Osteocyte (in vitro differentiated cells): ENCODE measurements at places on chromosomes 6 and 20. TPM values are rescaled to one million over a fixed set of nuclear protein-coding genes. Genes with fewer than 3 reads are reported as not detected.

DNA sequence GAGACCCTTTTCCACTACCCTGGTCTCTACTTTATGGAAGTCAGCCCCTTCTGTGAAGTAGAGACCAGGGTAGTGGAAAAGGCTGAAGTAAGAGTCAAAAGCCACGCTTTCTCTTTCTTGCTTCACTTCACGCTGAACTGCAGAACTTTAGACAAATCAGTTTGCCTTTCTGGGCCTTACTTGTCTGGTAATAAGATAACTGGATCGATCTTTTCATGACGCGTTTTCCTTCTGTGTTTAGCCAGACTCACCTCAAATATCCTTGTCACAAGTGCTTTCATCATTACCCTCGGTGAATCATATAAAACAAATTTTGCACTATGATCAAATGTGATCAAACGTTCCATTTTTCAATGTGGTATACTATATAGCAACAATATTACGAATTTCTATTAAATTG is 170.7 kb downstream of the CLIC5 start:
- H3K4me1 ChIP-seq, result no peaks in the 10 kb centered on the region
- H3K27me3 ChIP-seq, result peaks cover 8% of the 10 kb centered on the region
- H3K4me3 ChIP-seq, result no peak overlapping the region
- H3K27ac ChIP-seq, result no peak overlapping the region

DNA sequence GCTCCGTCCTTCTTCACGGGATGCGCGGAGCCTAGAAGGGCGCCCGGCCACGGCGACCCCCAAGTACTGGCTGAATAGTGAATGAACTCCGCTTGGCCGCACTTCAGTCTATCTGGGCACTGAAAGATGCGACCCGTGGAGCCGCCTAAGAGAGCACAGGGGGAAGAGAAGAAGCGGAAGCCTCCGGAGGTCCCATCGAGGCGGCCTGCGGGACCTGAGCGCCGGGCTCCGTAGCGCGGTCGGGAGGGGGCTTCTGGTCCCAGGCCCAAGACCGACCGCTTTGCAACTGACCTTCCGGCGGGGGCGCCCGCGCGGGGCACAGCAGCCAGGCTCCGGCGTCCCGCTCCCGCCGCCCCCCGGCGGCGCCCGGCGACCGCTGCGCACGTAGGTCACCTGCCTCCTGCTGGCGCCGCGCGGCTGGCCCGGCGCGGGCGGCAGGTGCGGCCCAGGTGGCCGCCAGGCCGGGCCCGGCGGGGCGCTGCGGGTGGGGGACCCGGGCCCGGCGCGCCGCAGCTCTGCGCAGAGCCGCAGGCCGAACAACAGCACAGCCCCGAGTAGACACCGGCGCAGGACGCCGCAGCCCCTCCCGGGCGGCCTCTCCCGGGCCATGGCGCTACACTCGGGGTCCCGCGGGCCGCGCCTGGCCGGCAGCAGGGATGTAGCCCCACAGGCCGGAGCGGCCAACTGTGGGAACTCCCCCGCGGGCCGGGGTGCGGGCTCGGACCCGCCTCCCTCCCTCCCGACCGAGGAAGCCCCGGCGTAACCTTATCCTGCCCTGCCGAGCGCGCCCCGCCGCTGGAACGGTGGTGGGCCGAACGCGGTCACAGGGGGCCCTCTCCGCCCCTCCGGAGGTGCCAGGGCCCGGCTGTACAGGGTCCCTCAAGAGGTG is at the start of gene METTL24:
Gene METTL24 (minus strand): TSS at position 686 of the 889 bp plus-strand sequence. CDS start 77 bp downstream, at position 609.
- no peaks in the 10 kb centered on the region for H3K36me3 ChIP-seq
- H3K4me1 ChIP-seq, result peaks cover 10% of the 10 kb centered on the region
- no peak within 1 kb of the TSS for H3K27ac ChIP-seq
- peaks cover 72% of the 10 kb centered on the region for H3K27me3 ChIP-seq
- DNase-seq, result no peak

The MEP1A gene
- total RNA-seq, result not detected in 2 replicates

- no peak overlapping the region for H3K27ac ChIP-seq
- peaks cover 8% of the 10 kb centered on the region for H3K4me1 ChIP-seq
- H3K36me3 ChIP-seq, result no peaks in the 10 kb centered on the region
These were observed 132.6 kb downstream of the SGK1 start for GRCh38 chr6:134185277-134185676.

The ADGRF5 gene
- total RNA-seq, result not detected in 2 replicates

The PPP1R14C gene
- 0.46 and 0.60 TPM in 2 replicates for total RNA-seq

GRCh38 chr20:37414224-37415035 is 68.5 kb downstream of the SRC start:
- H3K4me1 ChIP-seq, result peaks cover 4% of the 10 kb centered on the region
- H3K36me3 ChIP-seq, result no peaks in the 10 kb centered on the region
- H3K4me3 ChIP-seq, result no peak overlapping the region
- H3K27me3 ChIP-seq, result peaks cover 17% of the 10 kb centered on the region
- DNase-seq, result no peak

The LZTS3 gene
- total RNA-seq, result 6.6 and 6.9 TPM in 2 replicates

- peaks cover 8% of the 10 kb centered on the region for H3K4me1 ChIP-seq
- no peak overlapping the region for H3K27ac ChIP-seq
- DNase-seq, result no peak
- no peaks in the 10 kb centered on the region for H3K27me3 ChIP-seq
These were observed 78.7 kb downstream of the SGK1 start for GRCh38 chr6:134238960-134239795.

GRCh38 chr6:149190224-149190831 is 127.2 kb upstream of the TAB2 start:
- peaks cover 5% of the 10 kb centered on the region for H3K36me3 ChIP-seq
- DNase-seq, result no peak
- H3K4me3 ChIP-seq, result no peak overlapping the region
- no peaks in the 10 kb centered on the region for H3K27me3 ChIP-seq
- H3K27ac ChIP-seq, result no peak overlapping the region

DNA sequence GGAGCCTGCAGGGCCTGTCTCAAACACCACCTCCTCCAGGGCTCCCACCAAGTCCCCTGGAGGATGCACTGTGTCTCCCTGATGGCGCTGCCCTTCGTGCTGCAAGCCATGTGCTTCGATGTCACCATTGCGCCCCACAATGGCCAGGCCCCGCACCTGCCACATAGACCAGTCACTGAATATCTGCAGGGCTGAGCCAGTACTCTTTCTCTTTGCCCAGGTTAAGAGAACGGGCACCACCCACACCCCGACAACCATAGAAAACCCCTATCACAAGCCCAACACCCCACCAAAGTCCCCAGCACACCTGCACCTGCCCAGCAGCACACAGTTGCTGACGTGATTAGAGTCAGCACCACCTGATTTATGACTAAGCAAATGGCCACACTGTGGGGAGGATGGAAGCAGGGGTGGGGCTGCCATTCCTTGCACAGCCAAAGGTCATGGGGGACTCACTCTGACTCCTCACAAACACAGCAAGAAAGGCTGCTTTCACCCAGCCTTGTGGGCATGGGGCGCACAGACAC is 104.3 kb downstream of the SLC23A2 start:
- DNase-seq, result no peak
- peaks cover 14% of the 10 kb centered on the region for H3K36me3 ChIP-seq
- H3K4me3 ChIP-seq, result no peak overlapping the region

The CST5 gene
- total RNA-seq, result not detected in 2 replicates

- no peak overlapping the region for H3K27ac ChIP-seq
- H3K36me3 ChIP-seq, result no peaks in the 10 kb centered on the region
- no peak for DNase-seq
- no peak overlapping the region for H3K4me3 ChIP-seq
- no peaks in the 10 kb centered on the region for H3K4me1 ChIP-seq
- peaks cover 19% of the 10 kb centered on the region for H3K27me3 ChIP-seq
These were observed 26.0 kb upstream of the KIF16B start for GRCh38 chr20:16599257-16599656.

DNA sequence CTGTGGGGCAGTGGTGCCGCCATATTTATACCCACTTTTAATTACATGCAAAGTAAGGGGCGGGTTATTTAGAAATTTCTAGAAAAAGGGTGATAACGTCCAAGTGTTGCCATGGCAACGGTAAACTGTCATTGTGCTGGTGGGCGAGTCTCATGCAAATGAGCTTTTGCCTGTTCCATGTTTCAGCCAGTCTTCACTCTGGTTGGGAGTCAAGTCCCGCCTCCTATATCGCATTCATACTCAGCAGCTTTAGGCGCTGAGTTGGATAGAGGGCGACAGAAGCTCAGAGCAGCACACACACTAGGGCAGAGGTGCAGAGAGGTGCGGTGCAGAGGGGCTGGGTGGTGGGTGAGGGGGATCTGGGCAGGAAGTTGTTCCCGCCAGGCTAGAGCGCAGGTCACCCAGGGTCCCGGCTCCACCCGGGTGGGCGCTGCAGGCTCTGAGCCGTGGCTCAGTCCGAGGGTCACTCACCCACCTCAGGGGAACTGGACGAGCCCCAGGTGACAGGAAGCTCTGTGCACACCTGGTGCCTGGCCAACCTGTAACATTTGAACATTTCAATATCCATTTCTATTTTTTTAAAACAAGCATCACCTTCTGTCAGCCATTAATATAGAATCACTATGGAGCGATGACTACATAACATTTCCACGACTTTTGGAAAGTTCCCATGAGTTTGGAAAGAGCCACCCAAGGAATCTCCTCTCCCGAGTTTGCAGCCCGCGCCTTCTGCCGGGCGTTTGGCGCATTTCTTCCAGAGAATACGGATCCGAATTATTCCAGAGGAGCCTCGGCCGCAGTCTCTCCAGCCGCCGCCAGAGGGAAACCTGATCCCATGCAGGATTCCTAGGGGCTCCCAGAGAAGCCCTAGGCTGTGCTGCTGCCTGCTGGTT is 89.1 kb upstream of the PHACTR3 start:
- no peak overlapping the region for H3K27ac ChIP-seq
- H3K27me3 ChIP-seq, result peaks cover 28% of the 10 kb centered on the region
- no peaks in the 10 kb centered on the region for H3K36me3 ChIP-seq
- no peak overlapping the region for H3K4me3 ChIP-seq
- peaks cover 4% of the 10 kb centered on the region for H3K4me1 ChIP-seq

The SAMD10 gene
- 3.5 and 3.7 TPM in 2 replicates for total RNA-seq

- H3K27me3 ChIP-seq, result no peaks in the 10 kb centered on the region
- H3K4me1 ChIP-seq, result no peaks in the 10 kb centered on the region
- no peak for DNase-seq
- no peak overlapping the region for H3K4me3 ChIP-seq
- H3K27ac ChIP-seq, result no peak overlapping the region
- H3K36me3 ChIP-seq, result no peaks in the 10 kb centered on the region
These were observed 20.5 kb downstream of the TSHZ2 start for GRCh38 chr20:52992632-52993031.

DNA sequence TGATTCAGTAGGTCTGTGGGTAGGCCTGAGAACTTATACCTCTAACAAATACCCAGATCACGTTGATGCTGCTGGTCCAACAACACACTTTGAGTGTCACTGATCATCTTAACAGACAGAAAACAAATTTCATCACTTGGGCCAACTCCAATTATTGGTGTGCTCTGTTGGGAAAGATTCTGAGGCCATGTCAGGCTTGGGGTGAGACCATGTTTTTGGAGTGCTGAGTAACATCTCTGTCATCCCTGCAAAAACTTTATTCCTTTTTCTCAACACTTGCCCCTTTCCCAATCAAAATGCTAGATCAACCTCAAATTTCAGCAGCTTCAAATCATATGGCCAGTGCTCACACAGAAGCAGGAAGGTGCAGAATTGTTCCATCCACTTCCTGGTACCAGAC is 108.8 kb upstream of the TENT5A start:
- peaks cover 75% of the 10 kb centered on the region for H3K4me1 ChIP-seq
- no peak for DNase-seq
- no peaks in the 10 kb centered on the region for H3K27me3 ChIP-seq
- peak overlapping the region; percentile 87 for H3K27ac ChIP-seq
- no peaks in the 10 kb centered on the region for H3K36me3 ChIP-seq

GRCh38 chr6:39317256-39317655 is 3.0 kb upstream of the KCNK17 start:
- no peak for DNase-seq
- peaks cover 38% of the 10 kb centered on the region for H3K27me3 ChIP-seq
- H3K4me1 ChIP-seq, result no peaks in the 10 kb centered on the region
- no peaks in the 10 kb centered on the region for H3K36me3 ChIP-seq
- H3K27ac ChIP-seq, result no peak overlapping the region

The LINC00237 gene
- total RNA-seq, result not detected in 2 replicates

- H3K27ac ChIP-seq, result no peak overlapping the region
- no peak for DNase-seq
- H3K4me3 ChIP-seq, result no peak overlapping the region
These were observed 95.3 kb upstream of the MAN1A1 start for GRCh38 chr6:119444642-119445557.

DNA sequence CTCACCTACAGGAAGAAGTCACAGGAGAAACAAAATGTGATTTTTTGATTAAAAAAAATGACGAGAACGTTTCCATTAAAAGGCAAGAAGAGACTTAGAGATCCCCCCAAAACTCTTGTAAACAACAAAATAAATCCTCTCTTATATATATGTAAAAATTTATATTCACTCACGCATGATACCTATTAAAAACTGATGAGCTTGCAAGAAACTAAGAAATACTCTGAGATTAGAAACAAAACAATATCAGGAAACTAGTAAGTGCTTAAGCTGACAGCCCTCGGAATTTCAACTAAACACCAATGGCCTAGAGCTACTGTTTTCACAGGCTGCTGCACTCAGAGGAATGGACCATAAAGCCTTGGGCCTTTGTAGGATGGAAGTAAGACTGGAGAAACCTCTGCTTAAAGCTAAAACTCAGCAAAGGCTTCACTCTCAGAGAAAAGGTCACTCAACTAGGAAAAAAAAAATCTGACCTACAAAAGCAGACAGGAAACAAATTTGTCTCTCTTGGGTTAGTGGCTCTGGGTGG is 63.0 kb downstream of the MAP3K7 start:
- no peaks in the 10 kb centered on the region for H3K27me3 ChIP-seq
- no peak overlapping the region for H3K4me3 ChIP-seq
- peaks cover 2% of the 10 kb centered on the region for H3K4me1 ChIP-seq

- no peak for DNase-seq
- no peak overlapping the region for H3K4me3 ChIP-seq
- H3K4me1 ChIP-seq, result peaks cover 39% of the 10 kb centered on the region
These were observed 92.0 kb downstream of the ATXN1 start for GRCh38 chr6:16669227-16669626.

DNA sequence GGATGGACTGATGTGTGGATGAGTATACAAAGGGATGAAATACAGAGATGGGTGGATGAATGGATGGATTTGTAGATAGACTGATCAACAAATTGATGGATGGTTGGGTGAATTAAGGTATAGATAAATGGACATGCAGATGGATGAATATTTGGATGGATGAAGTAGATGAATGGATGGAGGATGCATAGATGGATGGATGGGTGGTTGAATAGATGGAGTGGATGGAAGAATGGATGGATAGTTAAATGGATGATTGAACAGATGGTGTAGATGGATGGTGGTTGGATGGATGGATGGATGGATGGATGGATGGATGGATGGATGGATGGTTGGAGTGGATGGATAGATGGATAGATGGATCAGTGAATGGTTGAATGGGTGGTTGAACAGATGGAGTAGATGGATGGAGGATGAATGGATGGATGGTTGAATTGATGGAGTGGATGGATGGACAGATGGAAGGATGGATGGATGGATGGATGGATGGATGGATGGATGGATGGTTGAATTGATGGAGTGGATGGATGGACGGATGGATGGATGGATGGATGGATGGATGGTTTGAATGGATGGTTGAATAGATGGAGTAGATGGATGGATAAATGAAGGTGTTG is 15.0 kb downstream of the SLC2A10 start:
- peaks cover 4% of the 10 kb centered on the region for H3K4me1 ChIP-seq
- H3K27ac ChIP-seq, result no peak overlapping the region
- no peak for DNase-seq
- H3K4me3 ChIP-seq, result no peak overlapping the region
- H3K36me3 ChIP-seq, result peaks cover 32% of the 10 kb centered on the region
